Stimulated activated CD4-positive, alpha-beta T cell treated with anti-CD3 and anti-CD28 coated beads, Interleukin-1b, Interleukin-23, amount 100 ng/mL, for 1 hour (primary cell): ENCODE measurements at places on chromosomes 2 and 18.

- DNase-seq: no peak
Observed at GRCh38 chr18:31657823-31658669, 26.3 kb downstream of the B4GALT6 start.

GRCh38 chr2:206204710-206205109 is 45.0 kb downstream of the EEF1B2 start:
- DNase-seq: no peak

GRCh38 chr2:212154477-212154878 is 384.1 kb downstream of the ERBB4 start:
- DNase-seq: no peak

DNA sequence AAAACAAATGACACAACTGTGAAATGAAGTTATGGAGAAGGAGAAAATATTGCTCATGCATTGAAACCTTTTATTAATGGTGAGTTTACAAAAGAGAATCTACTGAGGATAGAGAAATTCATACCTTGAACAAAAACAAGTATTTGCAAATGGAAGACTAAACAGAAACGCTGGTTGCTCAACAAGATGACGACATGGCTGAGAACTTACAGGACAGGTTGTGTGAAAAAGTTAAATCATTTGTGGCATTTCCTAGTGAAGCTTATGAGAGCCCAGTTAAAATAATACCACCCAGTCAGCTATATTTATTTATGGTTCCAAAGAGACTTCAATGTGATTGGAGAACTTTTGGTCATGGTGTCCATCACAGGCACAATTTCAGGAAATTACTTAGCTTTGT is 148.6 kb upstream of the PKDCC start:
- no peak for DNase-seq

- DNase-seq: no peak
Observed at GRCh38 chr2:102809291-102810189, 47.7 kb downstream of the TMEM182 start.

- no peak for DNase-seq
Observed at GRCh38 chr2:115161081-115161770, 718.8 kb downstream of the DPP10 start.

- DNase-seq: no peak
Observed at GRCh38 chr2:219626540-219626939, 890 bp upstream of the SLC4A3 start.

DNA sequence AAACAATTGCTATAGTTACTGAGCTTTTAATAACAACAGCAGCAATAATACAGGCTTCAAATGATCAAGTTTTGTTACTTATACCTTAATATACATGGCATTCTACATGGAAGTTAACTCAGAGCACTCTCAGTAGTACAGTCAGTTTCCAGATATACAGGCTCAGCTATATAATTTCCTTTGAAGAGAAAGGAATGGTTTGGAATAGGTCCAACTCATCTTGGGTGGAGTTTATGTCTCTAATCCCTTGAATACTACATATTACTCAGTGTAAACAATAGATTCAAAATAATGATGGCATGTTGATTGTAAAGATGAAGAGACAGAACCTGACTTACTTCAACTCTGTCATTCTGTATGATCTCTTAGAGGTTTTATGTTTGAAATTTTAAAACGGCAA is 174.9 kb downstream of the EPHA4 start:
- no peak for DNase-seq

DNA sequence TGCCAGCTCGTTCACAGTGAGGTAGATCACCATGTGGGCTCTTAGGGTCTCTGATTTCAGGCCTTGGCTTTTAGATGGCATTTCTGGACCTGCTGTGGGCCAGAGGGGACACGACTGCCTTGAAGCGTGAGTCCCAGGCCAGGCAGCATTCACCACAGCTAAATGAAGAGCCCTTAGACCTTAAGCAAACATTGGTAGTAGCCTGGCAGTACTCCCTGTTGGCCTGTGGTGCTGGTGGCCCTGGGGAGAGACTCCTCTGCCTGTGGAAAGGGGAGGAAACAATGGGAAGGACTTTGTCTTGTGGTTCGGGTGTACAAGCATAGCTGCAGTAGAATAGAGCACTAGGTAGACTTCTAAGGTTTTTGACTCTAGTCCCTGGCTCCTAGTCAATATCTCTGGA is 456.0 kb upstream of the DCC start:
- no peak for DNase-seq

- no peak for DNase-seq
Observed at GRCh38 chr2:7027956-7028655, 110.9 kb downstream of the RNF144A start.

GRCh38 chr18:11004951-11005350 is 144.4 kb downstream of the PIEZO2 start:
- DNase-seq: no peak

GRCh38 chr18:24053211-24053610 is 38.7 kb downstream of the TTC39C start:
- no peak for DNase-seq

DNA sequence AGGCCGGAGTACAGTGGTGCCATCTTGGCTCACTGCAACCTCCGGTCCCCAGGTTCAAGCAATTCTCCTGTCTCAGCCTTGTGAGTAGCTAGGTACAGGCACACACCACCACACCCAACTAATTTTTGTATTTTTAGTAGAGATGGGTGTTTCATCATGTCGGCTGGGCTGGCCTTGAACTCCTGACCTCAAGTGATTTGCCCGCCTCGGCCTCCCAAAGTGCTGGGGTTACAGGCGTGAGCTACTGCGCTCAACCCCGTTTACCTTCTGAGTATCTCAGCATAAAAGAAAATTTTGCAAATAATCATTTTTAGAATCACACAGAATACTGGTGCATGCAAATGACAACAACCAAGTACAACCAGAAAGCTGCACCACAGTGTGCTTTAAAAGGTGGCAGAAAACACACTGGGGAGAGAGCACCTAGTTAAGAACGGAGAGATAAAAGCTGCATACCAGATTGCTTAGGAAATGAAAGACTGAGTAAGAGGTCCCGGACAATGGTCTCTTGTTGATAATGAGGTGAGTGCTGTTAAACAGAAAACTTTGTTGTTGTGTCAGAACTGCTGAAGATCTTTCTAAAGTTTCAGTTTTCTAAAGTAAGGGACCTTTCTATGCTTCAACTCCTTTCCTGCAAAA is 189.6 kb downstream of the ACTR3 start:
- no peak for DNase-seq

DNA sequence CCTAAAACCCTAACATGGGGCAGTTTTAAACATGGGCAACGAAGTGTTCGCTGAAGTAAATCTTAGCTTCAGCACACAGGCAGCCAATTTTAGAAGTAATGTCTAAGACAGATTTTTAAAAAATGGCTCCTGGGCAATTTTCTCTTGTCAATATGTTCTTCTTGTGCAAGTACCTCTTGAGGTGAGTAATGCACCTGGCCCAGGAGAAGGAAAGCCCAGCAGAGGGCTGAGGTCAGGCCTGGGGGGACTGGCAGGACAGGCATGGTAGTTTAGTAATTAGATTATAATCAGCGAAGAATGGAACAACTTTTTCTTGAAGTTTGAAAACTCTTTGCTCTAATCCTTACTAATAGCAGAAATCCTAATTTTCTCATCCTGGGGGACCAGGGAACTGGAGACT is 77.6 kb downstream of the SPRED2 start:
- no peak for DNase-seq

GRCh38 chr2:59575191-59575590 is 978.3 kb downstream of the BCL11A start:
- DNase-seq: no peak

- no peak for DNase-seq
Observed at GRCh38 chr2:71130905-71131244, 441 bp downstream of the MPHOSPH10 start.

- DNase-seq: no peak
Observed at GRCh38 chr18:60246606-60247005, 126.0 kb downstream of the MC4R start.

- no peak for DNase-seq
Observed at GRCh38 chr18:27860011-27860410, 316.9 kb downstream of the CDH2 start.
